ENCODE measurements at places on chromosomes 4 and X.

DNA sequence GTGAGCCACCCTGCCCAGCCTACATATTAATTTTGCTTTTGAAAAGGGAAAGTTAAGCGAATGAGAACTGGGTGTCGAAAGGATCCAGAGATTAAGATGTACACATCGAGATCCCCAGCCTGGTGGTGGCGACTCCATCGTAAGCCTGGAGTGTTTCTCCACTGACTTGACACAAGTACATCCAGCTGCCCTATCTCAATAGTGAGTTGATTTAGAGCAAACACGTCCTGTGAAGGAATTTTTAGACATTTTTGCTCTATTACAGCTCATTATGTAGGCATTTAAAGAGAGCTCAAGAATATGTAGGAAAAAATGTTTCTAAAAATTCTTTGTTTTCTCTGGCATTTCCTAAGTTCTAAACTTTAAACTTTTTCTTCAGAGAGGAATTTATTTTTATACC is 11.7 kb upstream of the CLDN34 start:
- no peak overlapping the region for H3K27ac ChIP-seq
- no peaks in the 10 kb centered on the region for H3K4me1 ChIP-seq
- no peaks in the 10 kb centered on the region for H3K27me3 ChIP-seq
- DNase-seq: no peak
- no peaks in the 10 kb centered on the region for H3K36me3 ChIP-seq

- no peak overlapping the region for H3K4me3 ChIP-seq
- H3K27me3 ChIP-seq: no peaks in the 10 kb centered on the region
- H3K4me1 ChIP-seq: no peaks in the 10 kb centered on the region
- no peak overlapping the region for H3K27ac ChIP-seq
- DNase-seq: no peak
- no peaks in the 10 kb centered on the region for H3K36me3 ChIP-seq
Observed at GRCh38 chrX:134864431-134864830, 126.4 kb upstream of the SMIM10 start.

DNA sequence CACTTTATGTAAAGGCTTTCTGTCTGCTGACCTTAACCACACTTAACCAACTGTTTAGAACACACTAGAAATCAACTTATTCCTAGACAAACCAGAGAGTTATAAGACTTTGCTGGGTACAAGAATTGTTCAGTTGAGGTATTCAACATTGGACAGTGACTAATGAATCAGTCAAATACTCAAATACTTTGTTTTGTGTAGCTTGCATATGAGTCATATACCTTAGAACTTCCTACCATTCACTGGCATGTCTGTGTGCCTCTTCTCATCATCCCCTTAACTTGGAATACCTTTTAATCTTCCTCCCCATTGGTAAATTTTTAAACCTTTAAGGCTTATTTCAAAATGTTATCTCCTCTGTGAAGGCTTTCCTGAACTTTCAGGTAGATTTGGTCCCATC is 708.8 kb upstream of the GRIA3 start:
- DNase-seq: no peak
- no peaks in the 10 kb centered on the region for H3K36me3 ChIP-seq
- no peak overlapping the region for H3K27ac ChIP-seq
- H3K4me1 ChIP-seq: no peaks in the 10 kb centered on the region
- no peak overlapping the region for H3K4me3 ChIP-seq

GRCh38 chrX:3160756-3161155 is 119.5 kb downstream of the ARSF start:
- no peaks in the 10 kb centered on the region for H3K4me1 ChIP-seq
- H3K27me3 ChIP-seq: no peaks in the 10 kb centered on the region
- no peak overlapping the region for H3K27ac ChIP-seq

GRCh38 chr4:27214010-27214409 is 353.4 kb downstream of the STIM2 start:
- no peak overlapping the region for H3K27ac ChIP-seq
- no peaks in the 10 kb centered on the region for H3K4me1 ChIP-seq
- DNase-seq: no peak
- no peaks in the 10 kb centered on the region for H3K36me3 ChIP-seq
- H3K4me3 ChIP-seq: no peak overlapping the region

GRCh38 chr4:112885897-112886296 is 163.6 kb upstream of the ANK2 start:
- no peak for DNase-seq
- H3K27ac ChIP-seq: no peak overlapping the region
- no peaks in the 10 kb centered on the region for H3K36me3 ChIP-seq
- H3K4me3 ChIP-seq: no peak overlapping the region
- no peaks in the 10 kb centered on the region for H3K27me3 ChIP-seq
- H3K4me1 ChIP-seq: no peaks in the 10 kb centered on the region

DNA sequence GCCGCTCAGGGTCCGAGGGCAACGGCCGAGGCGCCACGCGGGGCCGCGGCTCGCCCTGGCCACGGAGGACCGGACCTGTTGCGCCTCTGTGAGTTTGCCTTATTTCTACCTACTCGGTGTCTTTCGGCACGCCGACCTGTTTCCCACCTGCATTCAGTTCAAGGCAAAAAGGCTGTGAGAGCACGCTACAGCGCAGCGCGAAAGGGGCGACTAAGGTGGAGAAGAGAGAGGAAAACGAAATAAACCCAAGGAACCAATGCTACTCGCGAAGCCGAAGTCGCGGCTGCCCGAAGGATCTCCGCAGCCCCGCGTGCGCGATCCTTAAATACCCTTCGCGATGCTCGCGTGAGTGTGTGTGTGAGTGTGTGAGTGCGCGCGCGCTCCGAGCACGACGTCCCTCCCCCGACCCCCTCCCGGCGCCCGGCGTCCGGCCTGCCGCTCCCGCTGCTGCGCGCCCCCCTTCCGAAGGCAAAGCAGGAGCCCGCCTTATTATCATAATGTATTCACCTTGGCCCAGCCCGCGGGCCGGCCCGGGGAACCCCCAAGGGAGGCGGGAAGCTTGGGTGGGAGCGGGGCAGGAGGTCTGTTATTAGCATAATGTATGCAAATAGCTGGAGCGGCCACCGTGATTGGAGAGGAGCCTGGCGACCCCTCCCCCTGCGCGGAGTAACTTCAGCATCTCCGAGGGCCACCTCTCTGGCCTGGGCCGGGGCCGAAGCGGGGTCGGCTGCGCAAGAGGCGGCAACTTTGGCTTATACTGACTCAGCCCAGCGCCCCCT is at the start of gene COL25A1:
Gene COL25A1, minus strand, starts transcription at position 298 of the 779 bp plus-strand sequence.
- H3K4me1 ChIP-seq: no peaks in the 10 kb centered on the region
- H3K27ac ChIP-seq: no peak within 1 kb of the TSS
- peak within 1 kb of the TSS; percentile 38 for H3K4me3 ChIP-seq
- DNase-seq: peak; percentile 51

DNA sequence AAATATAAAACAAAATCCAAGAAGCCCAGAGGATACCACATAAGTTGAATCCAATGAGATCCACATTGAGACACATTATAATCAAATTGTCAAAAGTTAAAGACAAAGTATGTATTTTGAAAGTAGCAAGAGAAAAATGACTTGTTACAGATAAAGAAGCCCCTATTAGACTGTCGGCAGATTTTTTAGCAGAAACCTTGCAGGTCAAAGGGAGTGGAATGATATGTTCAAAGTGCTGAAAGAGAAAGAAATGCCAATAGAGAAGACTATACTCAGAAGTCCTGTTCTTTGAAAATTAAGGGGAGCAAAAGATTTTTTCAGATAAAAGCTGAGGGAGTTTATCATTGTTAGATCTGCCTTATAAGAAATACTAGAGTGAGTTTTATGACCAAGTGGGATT is 148.9 kb upstream of the EPHA5 start:
- H3K27me3 ChIP-seq: no peaks in the 10 kb centered on the region
- H3K4me1 ChIP-seq: no peaks in the 10 kb centered on the region
- no peak overlapping the region for H3K4me3 ChIP-seq
- DNase-seq: no peak
- H3K27ac ChIP-seq: no peak overlapping the region

- H3K4me3 ChIP-seq: no peak overlapping the region
- no peaks in the 10 kb centered on the region for H3K36me3 ChIP-seq
- no peaks in the 10 kb centered on the region for H3K4me1 ChIP-seq
- H3K27ac ChIP-seq: no peak overlapping the region
Observed at GRCh38 chr4:98574816-98575215, 83.6 kb downstream of the TSPAN5 start.

DNA sequence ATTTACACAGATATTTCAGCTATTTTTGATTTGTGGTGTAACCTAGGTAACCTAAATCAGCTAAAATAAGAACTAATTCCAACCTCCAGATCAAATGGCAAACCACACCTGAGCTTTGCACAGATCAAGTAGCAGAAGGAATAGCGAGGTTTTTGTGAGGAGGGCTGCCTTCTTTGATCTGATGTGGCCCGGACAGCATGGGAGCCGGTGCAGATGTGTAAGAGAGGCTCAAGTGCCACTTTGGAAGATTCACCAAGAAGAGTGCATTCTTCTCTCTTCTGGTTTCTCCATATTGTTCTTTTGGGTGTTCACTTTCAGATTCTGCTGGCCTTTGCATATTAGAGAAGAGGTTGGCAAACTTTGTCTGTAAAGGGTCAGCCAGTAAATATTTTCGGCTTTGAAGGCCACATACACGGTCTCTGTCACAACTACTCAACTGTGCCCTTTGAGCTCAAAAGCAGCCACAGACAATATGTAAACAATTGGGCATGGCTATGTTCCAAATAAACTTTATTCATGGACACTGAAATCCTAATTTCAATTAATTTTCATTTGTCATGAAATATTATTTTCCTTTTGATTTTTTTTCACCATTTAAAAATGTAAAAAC is 78.9 kb upstream of the FAM9C start:
- H3K36me3 ChIP-seq: no peaks in the 10 kb centered on the region
- peak overlapping the region; percentile 80 for H3K27ac ChIP-seq
- no peaks in the 10 kb centered on the region for H3K27me3 ChIP-seq
- no peak for DNase-seq
- H3K4me3 ChIP-seq: peak overlapping the region; percentile 11

GRCh38 chrX:136219893-136220292 is 31.3 kb downstream of the MAP7D3 start:
- no peaks in the 10 kb centered on the region for H3K4me1 ChIP-seq
- H3K36me3 ChIP-seq: no peaks in the 10 kb centered on the region
- no peak for DNase-seq
- H3K4me3 ChIP-seq: no peak overlapping the region
- H3K27me3 ChIP-seq: no peaks in the 10 kb centered on the region
- no peak overlapping the region for H3K27ac ChIP-seq

- no peaks in the 10 kb centered on the region for H3K4me1 ChIP-seq
- no peaks in the 10 kb centered on the region for H3K36me3 ChIP-seq
- H3K27ac ChIP-seq: no peak overlapping the region
- no peak overlapping the region for H3K4me3 ChIP-seq
Observed at GRCh38 chrX:15233416-15234015, 36.4 kb downstream of the ASB9 start.

- no peak overlapping the region for H3K4me3 ChIP-seq
- H3K27me3 ChIP-seq: no peaks in the 10 kb centered on the region
- no peak for DNase-seq
- H3K4me1 ChIP-seq: no peaks in the 10 kb centered on the region
- H3K27ac ChIP-seq: no peak overlapping the region
- no peaks in the 10 kb centered on the region for H3K36me3 ChIP-seq
Observed at GRCh38 chr4:112315446-112315845, 18.3 kb downstream of the ALPK1 start.

DNA sequence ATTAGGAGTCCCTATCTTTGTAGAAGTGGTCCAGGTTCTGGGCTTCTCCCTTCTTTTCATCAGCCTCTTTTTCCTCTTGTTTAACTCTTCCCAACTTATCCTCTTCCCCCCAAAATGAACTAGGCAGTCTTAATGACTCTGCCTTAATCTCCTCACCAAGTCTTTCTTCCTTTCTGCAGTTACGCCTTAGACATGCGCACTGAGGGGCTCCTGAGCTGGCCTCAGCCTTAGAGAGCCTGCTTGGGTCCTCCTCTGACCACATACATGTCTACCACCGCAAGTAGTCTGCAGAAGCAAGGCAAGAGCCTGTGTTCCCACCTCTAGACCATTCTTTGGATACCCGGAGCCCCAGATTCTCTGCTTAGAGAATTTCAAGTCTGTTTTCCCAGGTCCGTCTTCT is 199.9 kb downstream of the MGST2 start:
- H3K36me3 ChIP-seq: no peaks in the 10 kb centered on the region
- no peaks in the 10 kb centered on the region for H3K27me3 ChIP-seq
- H3K4me1 ChIP-seq: peaks cover 6% of the 10 kb centered on the region

DNA sequence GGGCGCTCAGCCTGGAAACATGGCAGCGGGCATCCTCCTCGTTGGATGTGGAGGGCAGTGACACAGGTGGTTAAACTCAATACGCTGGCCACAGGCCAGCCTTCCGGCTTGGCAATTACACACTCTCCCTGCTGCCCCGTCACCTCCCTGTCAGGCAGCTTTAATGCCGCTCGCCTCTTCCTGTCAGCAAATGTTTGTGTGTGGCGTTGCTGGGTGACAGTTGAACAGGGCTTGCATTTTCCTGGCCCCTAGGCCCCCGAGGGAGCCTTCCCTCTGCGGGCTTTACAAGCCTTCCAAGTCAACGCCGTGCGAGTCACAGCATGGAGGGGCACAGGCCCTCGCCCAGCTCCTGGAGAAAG is 620.0 kb downstream of the BCOR start:
- no peaks in the 10 kb centered on the region for H3K4me1 ChIP-seq
- H3K27me3 ChIP-seq: no peaks in the 10 kb centered on the region
- H3K27ac ChIP-seq: no peak overlapping the region

- no peaks in the 10 kb centered on the region for H3K36me3 ChIP-seq
- DNase-seq: no peak
- H3K4me3 ChIP-seq: no peak within 1 kb of the TSS
Observed at GRCh38 chrX:111411983-111412382, at the start of gene DCX. DCX (minus strand) TSS chrX:111412192; CDS start chrX:111410398, 1,794 bp downstream.

All from right lobe of liver (tissue), 6 donors.